EH (cell line): ENCODE measurements at places on chromosomes 1 and 21.

DNA sequence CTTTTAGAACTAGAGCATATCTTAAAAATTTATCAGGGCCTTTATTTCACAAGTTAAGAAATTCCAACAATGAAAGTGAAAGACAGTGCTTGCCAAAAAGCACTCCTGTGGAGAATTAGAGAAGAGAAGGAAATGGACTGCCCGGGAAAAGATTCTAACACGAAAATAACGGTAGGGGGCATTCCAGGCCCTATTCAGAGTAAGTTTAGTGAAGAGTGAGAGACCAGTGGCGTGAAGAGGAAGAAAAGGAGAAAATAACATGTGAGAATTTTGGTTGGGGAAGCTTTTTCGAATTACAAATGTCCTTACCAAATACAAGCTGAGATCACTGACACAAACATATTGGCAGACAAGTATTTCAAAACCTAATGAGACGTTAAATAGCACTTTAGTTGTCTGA, 38.4 kb upstream of the RBM34 start:
- DNase-seq: peak; percentile 52

GRCh38 chr1:20884513-20884912, 97.4 kb upstream of the HP1BP3 start:
- no peak for DNase-seq

GRCh38 chr1:46102769-46103476, 29.5 kb downstream of the PIK3R3 start:
- DNase-seq: no peak

DNA sequence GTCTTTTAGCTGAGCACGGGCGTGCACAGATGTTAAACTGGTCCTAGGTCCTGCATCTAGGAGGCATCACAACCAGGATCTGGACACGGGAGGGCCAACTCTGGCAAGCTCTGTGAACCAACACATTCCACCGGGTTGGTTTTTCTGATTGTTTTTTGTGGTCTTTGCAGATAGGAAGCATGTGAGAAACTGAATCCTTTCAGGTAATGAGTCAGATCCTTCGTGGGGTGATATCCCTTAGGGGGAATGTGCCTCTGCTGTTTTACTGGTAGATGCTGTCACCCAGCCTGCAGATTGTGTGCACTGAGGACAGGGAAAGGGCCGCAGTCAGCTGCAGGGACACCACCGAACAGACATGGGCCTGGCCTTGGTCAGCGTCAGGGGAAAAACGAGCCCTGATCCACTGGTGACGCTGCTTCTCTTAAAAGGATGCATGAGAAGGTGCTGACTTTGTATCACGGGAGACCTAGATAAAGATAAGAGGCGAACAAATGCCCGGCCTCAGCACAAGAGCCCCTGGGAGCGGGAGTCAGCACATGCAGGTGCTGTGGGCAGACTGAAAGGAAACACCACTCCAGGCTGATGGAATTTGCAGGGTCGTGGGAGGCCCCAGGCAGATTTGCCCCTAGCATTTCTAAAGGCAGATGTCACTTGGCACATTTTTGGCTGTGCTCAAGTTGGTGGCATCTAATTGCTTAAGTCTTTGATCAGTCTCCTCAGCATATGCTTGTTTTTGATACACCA, 51.1 kb downstream of the DOP1B start:
- DNase-seq: peak; percentile 79

- peak; percentile 67 for DNase-seq
Measured at GRCh38 chr1:65393347-65393746, 27.1 kb upstream of the LEPR start.

GRCh38 chr21:45123440-45123839, 49.1 kb downstream of the ADARB1 start:
- no peak for DNase-seq

GRCh38 chr1:169460191-169460833, 25.4 kb downstream of the SLC19A2 start:
- peak; percentile 9 for DNase-seq

DNA sequence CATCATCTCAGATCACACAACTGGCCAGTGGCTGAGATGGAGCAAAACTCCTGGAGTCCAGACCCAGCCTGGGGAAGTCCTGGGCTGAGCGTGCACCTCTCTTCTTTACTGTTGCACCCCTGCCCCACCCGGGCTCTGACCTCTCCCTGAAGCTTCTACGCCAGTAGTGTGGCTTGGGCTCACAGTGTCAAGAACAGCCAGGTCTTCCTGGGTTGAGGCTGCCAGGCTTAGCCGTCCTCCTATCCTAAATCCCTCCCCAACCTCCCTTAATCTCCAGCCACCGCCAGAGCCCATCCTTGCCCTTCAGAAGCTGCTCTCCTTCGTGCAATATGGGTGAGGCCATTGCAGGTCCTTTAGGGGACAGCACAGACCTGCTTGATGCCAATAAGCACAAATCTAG, 399.2 kb upstream of the VAMP3 start:
- no peak for DNase-seq

GRCh38 chr1:24978383-24979032, 48.4 kb upstream of the RUNX3 start:
- DNase-seq: no peak

- no peak for DNase-seq
Measured at GRCh38 chr21:29825936-29826335, 113.9 kb downstream of the GRIK1 start.

DNA sequence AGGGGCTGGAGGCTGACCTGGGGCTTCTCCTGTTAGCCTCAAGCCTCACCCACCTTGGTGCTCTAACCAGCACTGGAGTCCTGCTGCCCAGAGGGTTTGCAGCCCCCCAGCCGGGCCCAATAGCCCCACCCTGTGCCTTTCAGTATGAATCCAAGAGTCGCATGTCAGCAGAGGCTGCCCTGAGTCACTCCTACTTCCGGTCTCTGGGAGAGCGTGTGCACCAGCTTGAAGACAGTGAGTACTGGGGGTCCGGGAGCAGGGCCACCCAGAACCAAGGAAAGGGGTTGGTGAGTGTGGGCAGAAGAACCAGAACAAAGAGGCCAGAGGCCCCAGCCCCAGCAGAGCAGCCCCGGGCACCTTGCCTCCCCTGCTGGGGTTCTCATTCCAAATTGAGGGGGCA, 25.6 kb downstream of the CDK18 start:
- peak; percentile 24 for DNase-seq

- DNase-seq: no peak
Measured at GRCh38 chr1:43438576-43438952, 15.2 kb downstream of the HYI start.
